ENCODE measurements at places on chromosomes 6 and 20.

GRCh38 chr6:87922196-87922946 is 125.3 kb upstream of the SPACA1 start:
- DNase-seq: no peak

- DNase-seq: no peak
Measured at GRCh38 chr6:32402812-32403211, 4.2 kb downstream of the BTNL2 start.

DNA sequence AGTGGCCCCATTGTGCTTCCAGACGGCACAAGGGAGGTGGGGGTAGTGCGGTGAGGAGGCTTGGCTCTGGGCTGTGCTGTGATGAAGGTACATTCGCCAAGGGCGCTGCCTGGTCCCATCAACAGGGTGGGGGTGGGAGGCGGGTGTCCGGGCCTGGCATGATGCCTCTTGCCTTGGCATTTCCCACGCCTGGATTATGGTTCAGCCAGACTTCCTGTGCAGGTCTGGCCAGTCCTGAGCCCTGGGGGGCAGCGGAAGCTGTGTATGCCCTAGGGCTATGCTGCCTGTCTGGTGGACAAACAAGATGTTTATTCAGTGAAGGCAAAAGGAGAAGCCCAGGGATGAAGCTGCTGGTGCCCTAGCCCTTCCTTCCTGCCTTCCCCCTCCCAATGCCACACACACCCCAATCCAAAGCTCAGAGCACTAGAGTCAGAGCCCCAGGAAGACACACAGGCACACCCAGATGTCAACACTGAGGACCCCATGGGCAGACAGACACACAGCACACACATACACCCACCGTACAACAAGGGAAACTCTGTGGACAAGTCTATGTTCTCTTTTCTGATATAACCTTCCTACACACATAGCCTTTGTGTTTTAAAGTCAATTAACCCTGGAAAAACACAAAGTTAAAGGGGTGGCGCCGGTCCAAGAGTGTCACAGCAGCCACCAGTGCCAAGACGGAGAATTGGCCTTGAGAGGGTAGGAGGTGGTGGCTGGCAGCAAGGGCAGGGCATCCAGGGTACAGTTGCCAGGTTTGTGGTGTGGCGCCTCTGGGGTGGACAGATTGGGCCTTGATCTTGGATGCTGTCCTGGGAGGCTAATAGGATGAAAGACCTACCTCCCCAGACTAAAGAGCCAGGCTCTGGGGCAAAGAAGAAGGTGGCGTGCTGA is 54.7 kb upstream of the SAYSD1 start:
- DNase-seq: no peak

- DNase-seq: no peak
Measured at GRCh38 chr6:142302421-142303175, 791 bp downstream of the ADGRG6 start.

DNA sequence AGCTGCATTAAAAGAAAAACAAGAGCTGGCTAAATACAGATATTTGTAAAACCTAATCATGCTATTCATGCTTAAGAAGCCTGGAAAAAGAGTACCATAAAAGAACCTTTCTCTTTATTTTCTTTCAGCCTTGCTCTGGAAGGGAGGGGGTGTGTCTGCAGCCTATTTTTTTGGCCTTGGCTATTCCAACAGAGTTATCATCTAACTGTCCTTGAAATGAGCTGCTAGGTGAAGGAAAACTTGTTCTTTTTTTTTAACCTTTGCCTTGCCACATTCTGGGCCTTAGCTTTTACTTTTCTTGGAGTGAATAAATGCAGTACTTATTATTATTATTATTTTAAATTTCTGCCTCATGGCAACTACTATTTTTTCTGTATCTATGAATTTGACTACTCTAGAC is 224.9 kb upstream of the SYNCRIP start:
- no peak for DNase-seq

GRCh38 chr20:18808712-18809111 is 4.9 kb upstream of the SCP2D1 start:
- no peak for DNase-seq

GRCh38 chr6:116579143-116579542 is 7.8 kb downstream of the RWDD1 start:
- no peak for DNase-seq

- DNase-seq: peak; percentile 84
Measured at GRCh38 chr6:130473886-130474285, 108.1 kb downstream of the TMEM200A start.

DNA sequence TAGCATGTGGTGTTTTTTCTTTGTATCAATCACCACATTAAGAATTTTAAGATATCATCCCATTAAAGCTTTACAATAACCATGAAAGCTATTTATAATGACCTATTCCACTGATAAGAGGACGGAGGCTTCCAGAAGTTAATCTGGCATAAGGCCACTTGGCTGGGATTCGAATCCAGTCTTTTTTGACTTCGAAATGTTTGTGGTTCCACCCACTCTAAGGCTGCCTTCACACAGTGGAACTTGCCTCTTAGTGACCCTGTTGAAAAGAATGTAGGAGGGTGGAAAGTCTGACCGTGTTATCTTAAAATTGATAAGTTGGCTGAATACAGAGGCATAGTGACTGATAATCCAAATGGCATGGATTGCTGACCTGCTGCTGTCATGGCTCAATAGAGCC is 959.7 kb downstream of the KIF16B start:
- DNase-seq: no peak

- peak; percentile 48 for DNase-seq
Measured at GRCh38 chr6:146813554-146813953, 214.8 kb downstream of the ADGB start.

- no peak for DNase-seq
Measured at GRCh38 chr20:37256286-37256685, 5.3 kb downstream of the GHRH start.

GRCh38 chr20:14245368-14245970 is 91.9 kb downstream of the FLRT3 start:
- DNase-seq: peak; percentile 57

DNA sequence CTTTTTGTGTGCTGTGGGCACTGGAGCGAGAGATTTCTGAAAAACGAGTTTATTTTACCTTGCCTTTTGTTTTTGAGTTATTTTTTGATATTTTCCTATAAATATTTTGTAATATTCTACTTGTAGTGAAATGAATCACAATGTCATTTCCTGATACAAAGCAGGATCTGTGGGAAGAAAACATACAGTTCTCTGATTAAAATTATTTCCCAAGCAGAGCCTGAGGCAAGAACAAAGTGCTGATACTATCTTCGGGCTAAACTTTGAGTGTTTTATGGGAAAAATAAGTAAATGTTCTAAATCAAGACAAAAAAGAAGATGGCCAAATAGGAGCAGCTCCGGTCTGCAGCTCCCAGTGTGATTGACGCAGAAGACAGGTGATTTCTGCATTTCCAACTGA is 33.7 kb upstream of the ELOVL5 start:
- DNase-seq: no peak

GRCh38 chr6:24699521-24700359 is 19.2 kb downstream of the C6orf62 start:
- peak; percentile 53 for DNase-seq

GRCh38 chr6:166958926-166959861 is 2.8 kb upstream of the RNASET2 start:
- no peak for DNase-seq

- DNase-seq: no peak
Measured at GRCh38 chr6:138239774-138240173, 21.5 kb upstream of the PBOV1 start.

GRCh38 chr20:12570371-12570770 is 438.4 kb upstream of the SPTLC3 start:
- no peak for DNase-seq

GRCh38 chr20:32592022-32592421 is 6.9 kb upstream of the NOL4L start:
- no peak for DNase-seq
